Transverse colon (tissue), 4 donors: ENCODE measurements at places on chromosomes 3 and 15.

DNA sequence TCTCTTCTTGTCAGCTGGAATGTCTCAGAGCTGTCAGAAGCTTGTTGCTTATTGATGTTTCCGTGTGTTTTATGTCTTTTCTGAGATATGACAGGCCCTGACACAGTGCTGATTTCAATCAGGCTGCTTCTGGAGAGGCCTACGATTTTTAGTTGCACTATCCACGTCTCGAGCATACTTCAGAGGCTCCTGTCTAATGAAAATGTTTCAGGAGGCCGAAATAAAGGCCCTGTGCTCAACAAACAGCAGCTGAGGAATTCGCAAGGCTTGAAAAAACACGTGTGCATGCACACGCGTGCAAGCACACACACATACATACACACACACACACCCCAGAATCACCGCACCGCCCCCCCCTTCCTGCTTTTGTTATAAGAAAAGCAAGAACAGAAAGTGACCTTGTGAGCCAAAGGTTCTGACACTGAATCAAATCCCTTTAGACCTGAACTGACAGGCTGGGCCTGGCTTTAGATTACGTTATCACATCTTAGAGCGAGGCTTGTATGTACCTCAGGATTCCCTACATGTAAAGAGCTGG, 296.6 kb downstream of the NR2F2 start:
- DNase-seq = no peak

DNA sequence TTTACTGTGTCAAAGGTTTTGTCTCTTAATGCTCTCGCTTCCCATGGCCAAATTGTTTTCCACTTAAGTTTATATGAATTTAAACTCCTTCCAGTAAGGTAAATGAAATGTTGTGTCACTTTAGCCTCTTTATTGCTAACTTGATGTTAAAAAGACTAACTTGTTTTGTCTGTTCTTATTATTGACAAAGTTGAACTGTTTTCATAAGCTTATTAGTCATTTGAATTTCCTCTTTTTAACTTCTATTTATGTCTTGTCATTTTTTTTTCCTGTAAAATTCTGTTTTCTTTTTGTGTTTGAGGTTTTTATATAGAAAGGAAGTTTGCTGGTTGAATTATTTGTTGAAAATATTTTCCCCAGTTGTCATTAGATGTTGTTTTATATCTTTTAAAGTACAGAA, 25.8 kb downstream of the FAM98B start:
- no peak for DNase-seq

DNA sequence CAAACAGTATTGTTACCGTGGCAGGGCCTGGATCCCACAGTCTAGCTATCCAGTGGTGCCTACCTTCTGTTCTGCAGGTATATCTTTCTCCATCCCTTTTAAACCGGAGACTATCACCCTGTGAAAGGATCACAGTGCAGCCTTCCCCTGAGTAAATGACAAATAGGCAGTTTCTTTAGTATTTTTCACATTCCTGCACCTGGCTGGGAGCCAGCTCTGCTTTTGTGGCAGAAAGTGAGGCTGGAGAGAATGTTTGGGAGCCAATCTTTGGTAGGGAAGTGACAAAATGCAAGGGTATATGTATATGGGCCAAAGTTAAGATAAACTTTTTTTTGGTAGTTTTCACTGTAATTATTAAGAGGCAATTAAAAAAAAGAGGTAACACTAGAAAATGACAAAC, 54.8 kb downstream of the ARHGEF26 start:
- no peak for DNase-seq

DNA sequence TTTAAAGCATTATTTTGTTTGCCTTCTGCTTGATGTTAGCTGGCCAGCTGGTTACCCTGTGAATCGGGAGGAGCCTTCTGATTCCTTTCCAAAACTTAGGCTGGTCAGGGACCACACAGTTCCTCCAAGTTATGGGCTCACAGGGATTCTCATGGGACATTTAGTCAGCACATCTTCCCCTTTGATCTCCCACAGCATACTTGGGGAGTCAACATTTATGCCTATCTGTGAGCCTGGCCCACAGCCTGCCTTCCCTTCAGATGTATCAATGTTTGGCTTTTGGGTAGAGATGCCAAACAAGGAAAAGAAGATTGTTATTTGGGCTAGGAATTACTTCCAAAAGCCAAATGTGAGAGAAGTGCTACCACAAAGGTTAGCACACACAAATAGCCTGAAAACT, 32.6 kb upstream of the DCP1A start:
- DNase-seq = no peak

DNA sequence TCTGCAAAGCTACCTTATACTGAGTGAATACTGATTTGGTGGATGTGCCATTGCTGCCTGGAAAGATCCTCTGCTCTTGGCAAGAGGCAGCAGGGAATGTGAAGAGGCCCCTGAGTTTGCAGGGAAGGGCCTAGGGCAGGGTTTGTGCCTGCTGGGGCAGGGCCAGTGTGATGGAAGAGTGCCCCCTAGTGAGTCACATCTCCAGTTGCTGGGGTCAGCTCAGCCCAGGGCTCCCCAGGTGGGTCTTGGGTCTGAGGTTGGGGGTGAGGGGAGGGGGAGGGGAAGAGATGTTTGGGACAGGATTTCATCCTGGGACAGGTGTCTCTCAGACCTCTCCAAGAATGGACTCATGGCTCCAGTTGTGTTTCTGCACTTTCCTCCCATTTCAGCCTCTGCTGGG, 4.1 kb upstream of the AMOTL2 start:
- DNase-seq = peak; percentile 61
